NCI-H82 (cell line): ENCODE measurements at places on chromosomes 1 and 21.
A peak's percentile ranks its signal among the peaks of the same experiment; 100 is the strongest.

GRCh38 chr1:44327679-44328491, 27.2 kb downstream of the ERI3 start:
- peak; percentile 88 for DNase-seq

DNA sequence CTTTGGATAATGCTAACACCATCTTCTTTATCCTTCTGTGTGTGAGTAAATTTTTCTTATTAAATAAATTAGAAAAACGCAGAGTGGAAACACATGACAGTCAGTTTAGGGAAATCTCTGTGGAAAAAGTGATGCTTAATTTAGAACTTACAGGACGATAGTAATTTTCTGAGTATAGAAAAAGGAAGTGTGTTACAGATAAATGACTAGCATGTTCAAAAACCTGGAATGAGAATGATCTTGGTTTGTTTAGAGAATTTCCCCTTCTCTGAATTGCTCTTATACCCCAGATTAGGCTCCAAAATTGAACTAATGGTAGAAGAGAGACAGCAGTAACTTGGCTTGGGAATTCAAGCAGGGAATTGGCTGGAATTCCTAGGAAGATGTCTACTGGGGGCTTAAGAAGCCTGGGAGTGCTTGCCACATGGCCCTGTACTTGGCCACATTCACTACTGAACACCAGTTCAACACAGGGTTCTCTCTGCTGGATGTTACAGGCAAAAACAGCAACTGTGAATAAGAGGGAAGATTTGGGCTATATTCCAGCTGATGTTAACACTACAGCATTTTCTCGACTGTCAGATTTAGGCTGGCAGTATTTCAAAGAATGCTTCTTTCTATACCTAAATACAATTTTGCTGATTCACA, 1004.2 kb downstream of the TTLL7 start:
- DNase-seq: no peak

DNA sequence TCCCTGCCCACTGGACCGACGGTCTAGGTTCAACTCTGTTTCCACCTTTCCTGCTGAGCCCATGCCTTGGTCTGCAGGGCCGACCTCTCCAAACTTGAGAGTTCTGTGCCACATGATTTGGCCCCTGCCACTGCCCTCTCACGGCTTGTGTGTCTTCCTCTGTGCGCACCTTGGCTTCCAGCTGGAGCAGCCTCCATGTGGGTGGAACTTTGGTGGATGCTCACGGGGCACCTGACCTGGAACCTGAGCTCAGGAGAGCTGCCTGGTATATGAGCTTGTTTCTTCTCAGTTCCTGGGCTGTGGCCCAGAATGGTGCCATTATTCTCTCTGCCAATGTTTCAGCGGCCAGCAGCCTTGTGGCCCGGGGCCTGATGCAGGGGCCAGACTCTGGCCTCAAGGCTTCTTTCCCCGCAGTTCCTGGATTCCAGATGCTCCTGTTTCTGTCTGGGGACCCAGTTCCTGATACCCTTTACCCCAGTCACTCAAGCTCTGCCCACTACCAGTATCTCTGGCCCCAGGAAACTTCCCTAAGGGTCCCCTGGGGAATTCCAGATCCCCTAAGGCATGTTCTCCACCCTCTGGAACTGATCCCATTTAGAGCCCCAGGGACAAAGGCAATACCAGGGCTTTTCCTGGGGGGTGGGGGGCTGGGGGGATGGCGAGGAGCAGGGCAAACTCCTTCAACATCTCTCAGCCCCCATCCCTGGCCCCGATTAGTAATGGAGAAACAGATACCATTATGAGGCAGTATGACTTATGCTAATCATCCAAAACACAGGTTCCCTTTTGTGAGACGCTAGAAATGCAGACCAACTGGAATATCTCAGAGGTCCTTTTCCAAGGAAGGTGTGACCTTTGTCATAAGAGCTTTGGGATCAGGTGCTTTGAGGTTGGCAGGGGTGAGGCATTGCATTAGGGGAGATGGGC, 11.1 kb downstream of the QSOX1 start:
- peak; percentile 67 for DNase-seq

DNA sequence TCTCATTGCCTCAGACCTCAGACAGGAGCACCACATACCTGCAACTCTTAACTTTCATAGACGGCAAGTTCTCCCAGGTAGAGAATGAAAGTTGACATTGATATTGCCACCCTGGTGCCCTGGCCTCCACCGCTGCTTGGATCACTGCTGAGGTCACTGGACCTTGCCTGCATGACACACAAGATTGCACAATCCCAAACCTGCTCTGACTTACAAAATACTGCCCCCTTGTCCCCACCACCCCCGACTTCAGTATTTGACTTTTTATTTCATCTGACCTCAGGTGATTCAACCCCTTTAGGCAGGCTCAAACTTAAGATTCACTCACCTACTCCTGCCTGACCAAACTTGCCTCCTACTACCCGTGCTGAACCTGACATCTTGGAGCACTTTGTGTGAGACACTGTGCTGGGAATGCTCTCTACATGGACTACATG, 43.1 kb upstream of the S1PR1 start:
- no peak for DNase-seq

GRCh38 chr1:181152892-181153633, 64.6 kb downstream of the IER5 start:
- peak; percentile 95 for DNase-seq

DNA sequence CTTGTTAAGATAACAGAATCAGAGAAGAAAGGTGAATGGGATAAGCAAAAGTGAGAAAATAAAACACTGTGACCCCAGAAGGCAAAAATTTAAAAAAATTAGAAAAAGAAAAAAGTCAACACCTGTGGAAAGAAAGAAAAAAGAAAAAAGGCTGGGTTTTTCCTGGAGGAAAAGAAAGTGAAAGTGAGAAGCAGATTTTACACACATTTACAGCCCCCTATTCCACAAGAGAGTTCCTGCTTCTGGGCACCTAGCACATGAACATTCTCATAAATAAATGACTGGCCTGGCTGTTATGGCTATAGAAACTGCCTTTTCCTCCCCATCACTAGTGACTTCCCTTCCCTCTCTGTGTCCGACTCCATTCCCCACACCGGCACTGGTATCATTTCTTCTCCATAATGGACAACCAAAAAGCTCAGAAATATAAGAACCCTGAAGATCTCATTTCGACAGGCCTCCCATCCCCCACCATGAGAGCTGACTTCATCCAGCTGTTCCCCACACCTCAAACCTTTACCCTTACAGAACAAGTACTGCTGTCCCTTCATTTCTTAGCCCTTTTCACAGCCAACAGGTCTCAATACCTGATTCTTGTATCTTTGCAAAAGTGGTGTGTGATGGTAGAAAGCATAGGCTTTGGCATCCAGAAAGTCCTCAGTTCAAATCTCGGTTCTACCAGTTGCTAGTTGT, 12.6 kb downstream of the MTF1 start:
- DNase-seq: no peak

GRCh38 chr1:58431901-58432620, 114.5 kb downstream of the OMA1 start:
- no peak for DNase-seq

DNA sequence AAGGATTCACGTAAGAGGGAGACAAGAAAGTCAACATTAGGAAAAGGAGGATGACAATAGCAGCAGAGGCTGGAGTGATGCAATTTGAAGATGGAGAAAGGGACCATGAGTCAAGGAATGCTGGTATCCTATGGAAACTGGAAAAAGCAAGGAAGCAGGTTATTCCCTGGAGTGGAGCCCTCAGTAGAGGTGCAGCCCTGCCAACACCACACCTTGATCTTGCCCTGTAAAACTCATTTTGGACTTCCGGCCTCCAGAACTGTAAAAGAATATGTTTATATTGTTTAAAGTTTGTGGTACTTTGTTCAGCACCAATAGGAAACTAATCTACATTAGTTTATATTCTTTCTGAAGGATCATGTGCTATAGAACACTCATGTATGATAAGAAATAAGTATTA, 19.6 kb upstream of the CLDN17 start:
- no peak for DNase-seq

DNA sequence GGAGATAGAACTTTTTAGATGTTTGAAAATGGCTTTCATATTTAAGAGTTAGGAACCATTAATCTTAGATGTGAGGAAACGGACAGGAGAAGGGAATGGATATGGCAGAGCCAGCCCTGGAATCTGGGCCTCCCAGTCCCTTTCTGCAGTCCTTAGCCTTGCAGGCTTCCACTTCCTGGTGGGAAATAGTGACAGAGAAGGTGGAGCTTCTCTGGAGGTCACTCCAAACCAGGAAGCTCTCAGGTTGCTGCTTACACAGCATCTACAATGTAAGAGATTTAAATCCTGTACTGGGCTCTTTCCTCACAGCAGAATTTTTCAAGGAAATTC, 2.5 kb downstream of the S100A11 start:
- DNase-seq: no peak
